ENCODE measurements at places on chromosomes 13 and 19.
A peak's percentile ranks its signal among the peaks of the same experiment; 100 is the strongest.

GRCh38 chr19:58317476-58318072, 9.2 kb upstream of the ZSCAN22 start:
- DNase-seq: peak; percentile 24

DNA sequence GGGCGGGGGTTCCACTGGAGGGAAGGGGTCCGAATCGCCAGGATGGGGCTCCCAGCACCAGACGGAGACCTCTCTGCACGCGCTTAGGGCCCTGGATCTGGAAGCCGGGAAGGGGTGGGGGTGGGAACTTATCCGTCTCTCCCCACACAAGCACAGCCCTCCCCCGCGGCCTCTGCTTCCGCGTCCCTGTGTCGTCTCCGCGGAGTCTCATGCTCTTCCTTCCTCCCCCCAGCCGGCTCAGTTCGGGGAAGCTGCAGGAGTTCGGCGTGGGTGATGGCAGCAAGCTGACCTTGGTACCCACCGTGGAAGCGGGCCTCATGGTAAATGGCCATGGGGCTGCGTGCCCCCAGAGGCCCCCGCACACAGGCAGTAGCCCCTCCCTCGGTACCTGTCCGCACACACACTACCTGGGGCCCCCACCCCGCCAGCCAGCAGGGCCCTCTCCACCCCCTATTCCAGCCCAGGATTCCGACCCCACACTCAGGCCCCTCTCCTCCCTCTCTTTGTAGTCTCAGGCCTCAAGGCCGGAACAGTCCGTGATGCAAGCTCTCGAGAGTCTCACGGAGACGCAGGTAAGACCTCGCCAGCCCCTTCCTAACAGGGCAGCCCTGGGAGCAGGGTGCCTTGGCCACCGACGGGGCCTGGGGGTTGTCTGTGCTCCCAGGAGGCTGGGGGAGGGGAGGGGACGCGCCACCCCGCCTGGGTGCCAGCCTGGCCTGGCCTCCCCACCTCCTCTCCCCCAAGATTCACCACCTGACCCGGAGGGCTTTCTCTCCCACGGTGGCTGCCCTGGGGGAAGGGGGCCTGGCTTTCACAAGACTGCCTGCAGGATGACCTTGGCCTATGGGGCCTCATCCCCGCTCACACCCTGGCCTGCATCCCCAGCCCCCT, 3.2 kb downstream of the MIDN start:
- peak; percentile 57 for DNase-seq

DNA sequence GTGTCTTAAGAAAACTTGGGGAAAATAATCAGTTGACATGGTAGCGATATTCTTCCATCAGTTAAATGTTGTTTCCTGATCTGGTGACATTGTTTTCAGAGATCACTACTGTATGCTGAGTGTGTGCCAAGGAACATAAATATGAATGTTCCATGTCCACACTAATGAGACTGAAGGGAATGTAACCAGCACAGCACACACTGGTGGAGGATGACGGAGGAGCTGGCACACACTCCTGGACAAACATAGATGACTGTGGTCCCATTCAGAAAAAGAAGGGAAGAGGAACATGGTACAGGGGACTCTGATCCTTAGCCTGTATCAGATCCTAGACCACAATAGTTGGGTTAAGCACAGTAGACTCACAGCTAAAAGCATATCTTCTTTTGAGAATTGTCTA, 574.8 kb downstream of the MYO16 start:
- no peak for DNase-seq

- DNase-seq: no peak
Observed at GRCh38 chr13:111506125-111506524, 185.7 kb downstream of the TEX29 start.

GRCh38 chr13:109812382-109812781, 26.0 kb upstream of the IRS2 start:
- no peak for DNase-seq
